ENCODE measurements at places on chromosomes 1 and 21.

DNA sequence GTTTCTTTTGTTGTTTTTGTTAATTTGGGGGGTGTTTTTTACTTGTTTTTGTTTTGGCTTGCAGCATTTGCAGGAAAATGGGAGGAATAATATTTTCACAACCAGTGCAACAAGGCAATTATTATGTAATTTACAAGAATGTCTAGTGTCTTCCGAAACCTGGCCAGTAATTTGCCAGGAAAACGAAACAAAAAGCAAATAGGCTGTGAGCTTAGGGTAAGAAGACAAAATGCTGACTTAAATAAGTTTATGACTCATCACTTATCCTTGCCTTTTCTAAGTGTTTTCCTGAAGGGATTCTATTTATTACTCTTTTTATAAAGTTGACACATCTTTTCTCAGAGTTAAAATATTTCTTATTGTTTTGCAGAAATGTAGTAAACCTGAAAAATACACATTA, 49.8 kb downstream of the KCNT2 start:
- DNase-seq: no peak

DNA sequence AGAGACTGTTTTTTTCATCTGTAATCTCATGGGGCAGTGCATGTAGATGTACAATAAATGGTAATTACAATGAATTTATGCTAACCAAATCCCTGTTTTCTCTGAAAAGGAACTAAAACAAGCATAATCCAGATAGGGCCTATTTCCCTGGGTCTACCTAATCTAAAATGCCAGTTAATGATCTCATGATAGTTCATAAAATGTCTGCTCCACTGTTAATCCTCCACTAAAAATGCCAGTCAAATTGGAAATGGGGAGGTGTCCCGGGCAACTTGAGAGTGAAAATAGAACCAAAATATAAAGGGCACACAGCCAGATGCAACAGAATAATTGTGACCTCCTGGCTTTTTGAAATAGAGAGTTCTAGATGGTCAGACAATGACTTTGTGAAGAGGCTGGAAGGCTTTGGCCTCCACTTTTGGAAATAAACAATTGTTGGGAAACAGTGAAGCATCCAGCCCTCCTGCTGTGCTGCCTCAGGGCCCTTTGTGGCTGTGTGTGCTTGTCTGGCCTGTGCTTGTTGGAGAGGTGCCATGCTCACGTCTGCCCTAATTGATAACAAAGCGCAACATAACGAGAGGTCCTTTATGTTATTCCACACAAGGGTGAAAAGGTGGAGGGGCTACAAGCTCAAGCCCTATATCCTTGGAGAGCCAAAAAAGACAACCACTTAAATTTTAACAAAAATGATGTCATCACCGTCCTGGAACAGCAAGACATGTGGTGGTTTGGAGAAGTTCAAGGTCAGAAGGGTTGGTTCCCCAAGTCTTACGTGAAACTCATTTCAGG, 97.7 kb downstream of the ATP5PO start:
- no peak for DNase-seq

GRCh38 chr21:25528515-25528914, 78.8 kb downstream of the MRPL39 start:
- DNase-seq: no peak

- no peak for DNase-seq
Observed at GRCh38 chr1:206116191-206116872, 856 bp downstream of the AVPR1B start.

- no peak for DNase-seq
Observed at GRCh38 chr1:172239901-172240300, 180.6 kb upstream of the C1orf105 start.

DNA sequence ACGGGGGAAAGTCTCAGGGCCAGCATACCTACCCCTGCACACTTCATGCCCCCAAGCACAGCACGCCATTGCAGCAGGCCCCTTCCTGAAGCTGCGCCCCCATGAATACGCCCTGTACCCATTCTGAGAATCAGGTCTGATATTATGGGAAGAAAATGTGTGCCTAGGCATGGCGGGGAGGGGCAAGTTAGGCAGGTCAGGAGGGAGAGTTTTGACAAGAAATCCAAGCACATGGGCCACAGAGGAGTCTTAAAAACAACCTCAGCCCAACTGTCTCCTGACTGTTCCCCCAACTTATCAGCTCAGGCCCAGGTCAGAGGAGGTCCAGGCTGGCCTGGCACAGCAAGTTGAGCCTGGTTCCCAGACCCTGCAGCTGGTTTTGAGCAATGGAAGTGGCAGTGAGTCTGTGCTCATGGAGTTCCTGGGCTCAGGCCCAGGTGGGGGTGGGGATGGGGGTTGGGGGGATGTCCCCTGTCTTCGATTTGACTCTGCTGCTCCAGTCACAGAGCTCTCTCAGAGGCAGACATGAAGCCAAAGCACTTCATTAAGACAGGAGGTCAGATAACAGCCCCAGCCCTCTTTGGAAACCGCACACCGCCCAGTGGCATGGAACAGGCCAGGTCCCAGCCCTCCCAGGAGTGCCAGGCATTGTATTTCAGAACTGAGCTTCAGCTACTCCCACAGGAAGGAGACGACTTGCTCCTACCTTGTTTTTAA, 20.6 kb upstream of the BCAR3 start:
- DNase-seq: no peak

DNA sequence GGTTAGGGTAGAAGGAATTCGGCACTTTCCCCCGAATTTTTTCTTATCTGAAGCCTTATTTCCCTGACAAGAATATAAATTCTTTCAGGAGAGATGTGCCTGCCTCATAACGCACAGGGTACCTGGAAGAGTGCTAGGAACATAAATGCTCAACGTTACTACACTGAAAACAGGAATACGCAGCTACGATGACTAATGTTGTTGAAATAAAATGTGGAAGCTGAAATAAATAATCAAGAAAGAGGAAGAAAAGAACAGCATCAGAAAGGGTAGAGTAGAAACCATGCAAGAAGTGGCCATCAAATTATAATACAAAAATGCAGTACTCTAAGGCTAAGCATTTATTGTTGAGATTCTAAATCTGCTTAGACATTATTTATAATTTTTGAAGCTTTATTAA, 33.9 kb downstream of the SLC66A1 start:
- DNase-seq: no peak

DNA sequence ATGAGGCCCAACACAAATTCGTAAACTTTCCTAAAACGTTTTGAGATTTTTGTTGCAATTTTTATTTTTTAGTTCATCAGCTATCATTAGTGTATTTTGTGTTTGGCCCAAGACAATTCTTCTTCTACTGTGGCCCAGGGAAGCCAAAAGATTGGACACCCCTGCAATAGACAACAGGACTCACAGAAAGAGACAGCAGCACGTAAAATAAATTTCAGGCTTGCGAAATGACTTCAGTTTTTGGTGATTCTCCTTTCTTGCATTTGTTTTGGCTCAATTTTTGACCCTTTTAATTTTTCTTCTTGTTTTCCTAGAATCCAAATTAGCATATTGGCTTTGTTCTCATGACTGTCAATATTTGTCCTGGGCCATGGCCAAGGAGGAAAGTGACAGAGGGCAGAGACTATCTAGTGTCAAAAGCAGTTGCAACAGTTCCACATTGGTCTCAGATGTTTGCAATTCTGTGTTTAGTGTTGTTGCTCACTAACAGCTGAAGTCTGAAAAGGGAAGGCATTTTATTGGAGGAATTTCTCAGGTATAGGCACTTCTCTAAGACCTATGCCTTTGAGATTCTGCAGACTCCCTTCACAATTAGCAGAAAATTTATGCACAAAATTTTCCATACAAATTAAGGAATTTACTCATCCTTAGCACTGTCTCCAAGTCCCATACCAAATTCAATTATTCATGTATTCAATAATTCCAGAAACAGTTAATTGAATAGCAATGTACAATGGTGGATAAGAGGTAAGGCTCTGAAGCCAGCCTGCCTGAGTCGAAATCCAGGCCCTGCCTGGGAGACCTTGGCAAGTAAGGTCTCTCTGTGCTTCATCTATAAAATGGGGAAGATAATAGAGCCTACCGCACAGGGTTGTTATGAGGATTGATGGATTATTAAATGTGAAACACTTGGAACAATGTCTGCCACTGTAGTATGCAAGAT, 160.9 kb upstream of the IVNS1ABP start:
- no peak for DNase-seq
